ENCODE measurements at places on chromosomes 6 and 20.

- no peak for DNase-seq
Observed at GRCh38 chr6:168815229-168815628, 374.2 kb downstream of the SMOC2 start.

- DNase-seq = no peak
Observed at GRCh38 chr6:46271107-46271506, 100.3 kb upstream of the ENPP5 start.

DNA sequence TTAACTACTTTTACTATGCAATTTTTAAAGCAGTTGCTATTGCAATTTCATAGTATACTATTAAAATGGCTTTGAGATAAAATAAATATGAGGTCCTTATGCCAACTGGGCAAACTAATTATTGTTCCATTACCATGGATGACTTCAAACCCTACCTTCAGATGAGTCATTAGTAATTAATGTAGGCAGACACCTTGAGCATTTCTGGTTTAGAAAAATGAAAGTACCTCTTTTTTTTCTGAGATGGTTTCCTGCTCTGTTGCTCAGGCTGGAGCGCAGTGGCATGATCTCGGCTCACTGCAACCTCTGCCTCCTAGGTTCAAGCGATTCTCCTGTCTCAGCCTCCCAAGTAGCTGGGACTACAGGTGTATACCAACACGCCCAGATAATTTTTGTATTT, 11.9 kb downstream of the ASF1A start:
- no peak for DNase-seq

DNA sequence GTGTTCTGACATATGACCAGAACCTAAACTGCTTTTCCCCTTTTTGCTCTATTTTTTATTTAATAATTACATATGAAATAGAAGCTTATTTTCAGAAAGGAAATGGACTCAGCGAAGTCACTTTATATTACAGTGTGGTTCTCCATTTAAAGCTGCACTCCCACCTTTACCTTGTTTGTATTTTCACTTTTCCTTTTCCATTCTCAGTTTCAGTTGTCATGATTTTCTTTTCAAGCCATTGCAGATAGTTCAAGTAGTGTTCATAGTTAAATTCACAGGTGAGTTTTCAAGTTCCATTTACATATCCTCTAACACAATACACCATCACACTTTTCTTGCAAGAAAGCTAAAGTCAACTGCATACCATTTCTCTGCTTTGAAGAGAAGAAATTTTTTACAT, 400.2 kb downstream of the HACE1 start:
- DNase-seq = no peak

GRCh38 chr6:105874835-105875626, 211.1 kb upstream of the PRDM1 start:
- no peak for DNase-seq

DNA sequence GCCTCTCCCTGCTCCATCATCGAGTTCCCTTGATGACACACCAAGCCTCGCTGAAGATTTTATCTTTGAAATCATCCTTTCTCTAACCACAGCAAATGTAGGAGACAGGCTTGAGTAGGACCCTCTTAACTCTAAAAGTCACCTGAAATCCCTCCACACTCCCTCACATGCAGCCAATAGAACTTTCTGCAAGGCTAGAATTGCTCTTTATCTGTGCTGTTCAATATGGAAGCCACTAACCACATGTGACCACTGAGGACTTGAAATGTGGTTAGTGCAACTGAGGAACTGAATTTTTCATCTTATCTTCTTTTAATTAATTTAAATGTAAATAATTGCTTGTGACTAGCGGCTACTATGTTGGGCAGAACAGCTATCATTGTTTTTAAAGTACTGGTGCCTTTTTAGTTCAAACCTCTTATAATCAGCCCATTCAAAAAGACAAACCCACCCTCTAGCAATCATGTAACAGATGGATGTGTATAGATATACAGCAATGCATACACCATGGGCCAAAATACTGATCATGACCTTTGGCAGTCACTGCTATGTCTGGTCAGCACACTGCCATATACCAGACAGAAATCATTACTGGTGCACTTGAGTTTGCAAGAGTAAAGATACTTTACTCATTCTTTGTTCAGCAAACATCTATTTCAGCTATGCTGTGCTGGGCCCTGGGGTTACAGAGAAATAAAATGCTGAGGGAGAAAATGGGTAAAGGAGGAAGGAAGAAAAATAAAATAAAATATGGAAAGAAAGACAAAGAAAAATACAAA, 50.0 kb downstream of the GFOD1 start:
- DNase-seq = no peak

DNA sequence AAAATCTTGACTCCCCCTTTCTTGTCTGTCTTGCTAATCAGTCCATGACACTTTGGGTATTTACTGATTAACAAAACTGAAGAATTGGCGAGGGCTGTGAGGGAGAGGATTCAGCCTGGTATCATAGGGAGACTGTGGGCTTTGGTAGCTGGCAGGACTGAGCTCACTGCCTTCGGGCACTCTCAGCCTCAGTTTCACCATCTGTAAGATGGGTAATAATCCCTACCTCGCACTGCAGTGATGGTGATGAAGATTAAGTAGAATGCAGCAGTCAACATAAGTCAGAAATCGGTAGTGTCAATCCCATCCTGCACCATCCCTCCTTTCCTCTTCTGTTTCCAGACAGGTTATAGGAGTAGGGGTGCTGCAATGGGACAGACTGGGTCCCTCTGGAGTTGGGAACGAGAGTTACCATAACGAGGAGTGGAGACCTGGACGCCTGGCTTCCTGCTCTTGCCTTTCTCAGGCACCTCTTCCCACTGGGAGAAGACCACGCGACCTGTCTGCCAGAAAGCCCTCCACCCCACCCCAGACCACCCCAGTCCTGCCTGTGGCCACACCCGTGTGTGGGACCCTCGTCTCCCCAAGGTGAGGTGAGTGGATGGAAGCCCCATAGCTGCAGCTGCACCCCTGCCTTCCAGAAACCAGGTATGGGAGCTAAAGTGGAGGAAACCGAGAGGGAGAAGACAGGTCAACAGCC, 99.1 kb downstream of the SNX5 start:
- DNase-seq = no peak
